ENCODE measurements at places on chromosomes 1 and 21.

DNA sequence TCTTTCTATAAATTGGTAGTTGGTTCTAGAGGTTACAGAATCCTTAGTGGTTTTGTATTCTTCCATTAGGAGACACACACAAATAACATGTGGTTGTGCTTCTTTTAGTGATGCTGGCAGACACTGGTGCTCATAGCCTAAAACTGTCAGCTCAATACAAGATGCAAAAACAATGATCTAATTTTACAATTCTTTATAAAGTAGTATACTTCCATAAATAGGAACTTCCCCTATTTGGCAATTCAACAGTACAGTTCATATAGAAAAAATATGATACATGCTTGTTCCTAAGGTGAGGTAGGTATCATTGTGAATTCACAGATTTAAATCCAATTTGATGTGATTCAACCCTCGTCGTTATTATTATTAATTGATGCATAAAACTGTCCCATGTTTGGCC, 20.8 kb upstream of the CCDC17 start:
- no peak for DNase-seq

GRCh38 chr1:234512451-234512861, 33.5 kb upstream of the TARBP1 start:
- DNase-seq = no peak

- no peak for DNase-seq
These were observed 27.3 kb downstream of the VANGL2 start for GRCh38 chr1:160427625-160428024.

- no peak for DNase-seq
These were observed 290.0 kb downstream of the OMA1 start for GRCh38 chr1:58256546-58256945.

DNA sequence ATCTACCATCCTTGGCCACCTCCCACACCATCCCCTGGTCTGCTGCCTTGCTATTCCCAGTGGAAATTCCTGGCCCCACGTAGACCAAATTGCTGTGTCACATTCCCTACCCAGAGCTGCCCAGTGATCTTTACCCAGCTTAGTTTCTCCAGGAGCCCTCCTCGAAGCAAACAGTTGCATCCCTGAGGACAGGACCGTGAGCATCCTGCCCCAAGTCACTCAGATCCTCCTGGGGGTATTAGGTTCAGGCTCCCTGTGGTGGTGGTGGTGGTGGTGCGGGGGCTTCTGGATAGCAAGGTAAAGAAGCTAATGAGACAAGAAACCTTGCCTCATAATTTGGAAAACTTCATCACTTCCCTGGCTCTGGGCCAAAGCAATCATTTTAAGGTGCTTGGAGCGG, 58.4 kb upstream of the RBM15 start:
- no peak for DNase-seq

DNA sequence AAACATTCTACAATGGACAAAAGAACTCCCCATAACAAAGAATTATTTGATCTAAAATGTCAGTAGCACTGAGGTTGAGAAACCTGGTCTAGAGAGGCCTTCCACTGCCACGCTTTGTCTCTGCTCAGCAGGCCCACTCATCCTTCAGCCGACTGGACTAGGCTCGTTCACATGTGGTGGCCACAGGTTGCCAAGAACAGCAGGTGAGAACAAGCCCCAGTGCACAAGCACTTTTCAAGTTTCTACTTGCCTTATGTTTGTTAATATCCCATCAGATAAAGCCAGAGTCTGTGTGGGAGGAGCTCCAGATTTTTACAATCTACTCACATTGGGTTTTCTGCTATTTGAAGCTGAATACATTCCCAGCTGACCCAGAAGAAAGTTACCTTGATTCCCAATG, 9.1 kb upstream of the EFHD2 start:
- no peak for DNase-seq

GRCh38 chr1:5757187-5757805, 234.9 kb downstream of the NPHP4 start:
- DNase-seq = no peak

DNA sequence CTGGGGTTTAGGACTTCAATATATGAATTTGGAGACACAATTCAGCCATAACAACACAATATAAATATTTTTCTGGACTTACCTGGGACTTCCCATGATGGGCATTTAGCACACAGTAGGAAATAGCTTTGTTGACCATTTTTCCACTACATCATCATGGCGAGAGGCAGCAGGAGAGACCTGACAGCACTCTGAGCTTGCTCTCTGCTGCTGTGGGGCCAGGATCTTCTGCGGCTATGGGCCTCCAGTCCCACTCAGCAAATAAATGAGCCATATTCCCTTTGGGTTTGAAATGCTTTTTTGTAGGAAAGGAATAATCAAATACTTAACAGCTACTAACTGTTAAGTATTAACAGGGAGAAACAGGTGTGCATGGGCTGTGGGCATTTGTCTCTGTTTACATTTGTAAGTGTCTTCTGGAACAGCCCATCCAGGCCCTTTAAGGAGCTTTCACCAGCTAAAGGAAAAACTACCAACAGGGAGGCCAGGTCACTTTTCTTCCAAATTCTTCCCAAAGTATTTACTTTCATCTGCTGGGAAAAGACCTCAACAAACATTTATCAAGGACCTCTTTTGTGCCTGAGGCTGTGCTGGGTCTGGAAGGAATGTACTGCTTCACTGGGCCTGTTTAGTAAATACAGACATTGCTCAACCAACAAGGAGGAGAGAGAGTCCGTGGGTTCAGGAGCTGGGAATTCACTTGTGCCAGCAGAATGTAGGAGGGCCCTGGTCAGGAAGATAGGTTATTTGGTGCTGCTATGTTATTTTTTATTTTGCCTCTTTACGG, 133.2 kb downstream of the LRIG2 start:
- DNase-seq = no peak

DNA sequence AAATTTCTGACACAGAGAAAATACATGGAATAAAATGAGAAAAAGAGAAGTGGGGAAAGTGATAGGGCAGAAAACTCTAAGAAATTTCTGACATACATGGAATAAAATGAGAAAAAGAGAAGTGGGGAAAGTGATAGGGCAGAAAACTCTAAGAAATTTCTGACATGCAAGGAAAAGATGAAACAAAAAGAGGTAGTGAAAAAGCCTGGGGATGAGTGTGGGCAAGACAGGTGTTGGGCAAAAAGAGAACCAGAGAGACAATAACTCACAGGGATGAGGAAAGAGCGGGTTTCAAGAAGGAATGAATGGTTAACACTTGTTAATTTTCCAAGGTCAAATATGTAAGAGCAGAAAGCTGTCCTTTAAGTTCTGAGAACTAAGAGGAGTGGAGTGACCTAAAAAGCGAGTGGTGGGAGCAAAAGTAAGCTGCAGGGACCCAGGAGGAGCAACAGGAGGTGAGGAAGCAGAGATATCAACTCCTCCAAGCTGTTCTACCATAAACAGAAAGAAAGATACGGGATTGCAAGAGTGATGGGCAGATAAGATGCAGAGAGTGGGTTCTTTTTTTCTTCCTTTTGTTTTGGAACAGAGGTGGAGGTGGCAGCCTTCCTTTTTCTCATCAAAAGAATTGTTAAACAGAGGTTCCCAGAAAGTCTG, 29.9 kb upstream of the EXO1 start:
- DNase-seq = no peak

DNA sequence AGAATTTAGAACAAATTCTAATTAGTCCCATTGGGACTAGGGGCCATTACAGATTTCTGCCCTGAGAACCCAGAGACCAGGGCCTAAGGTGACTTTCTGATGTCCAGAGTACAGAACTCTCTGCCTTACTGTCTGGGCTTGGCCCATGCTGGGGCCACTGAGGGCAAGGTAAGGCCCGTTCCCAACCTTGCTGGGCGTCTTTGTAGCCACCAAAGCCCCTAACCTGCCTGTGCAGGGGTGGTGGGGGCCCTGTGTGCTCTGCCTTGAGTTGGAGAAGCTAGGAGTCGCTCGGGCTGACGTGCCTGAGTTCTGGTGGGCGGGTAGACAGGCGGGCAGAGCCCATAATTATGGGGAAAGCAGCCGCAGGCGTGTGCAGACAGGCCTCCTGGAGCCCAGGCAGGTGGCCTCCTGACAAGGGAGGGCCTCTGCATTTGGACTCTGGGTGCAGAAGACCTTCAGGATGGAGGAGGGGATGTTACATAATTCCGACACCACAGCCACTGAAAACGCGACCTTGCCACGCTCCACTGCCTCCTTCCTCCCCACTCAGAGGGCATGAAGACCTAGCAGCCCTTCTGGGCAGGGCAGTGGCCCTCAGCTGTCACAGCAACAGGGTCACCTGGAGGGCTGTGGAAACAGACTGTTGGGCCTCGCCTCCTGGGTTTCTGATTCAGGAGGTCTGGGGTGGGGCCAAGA, 239.9 kb upstream of the TMEM51 start:
- DNase-seq = no peak

Measured in stimulated activated CD8-positive, alpha-beta memory T cell treated with anti-CD3 and anti-CD28 coated beads, Interleukin-4, amount 100 ng/mL, for 1 hour (primary cell).